ENCODE measurements at places on chromosomes 3 and 15. TPM values are rescaled to one million over a fixed set of nuclear protein-coding genes. Genes with fewer than 3 reads are reported as not detected.

DNA sequence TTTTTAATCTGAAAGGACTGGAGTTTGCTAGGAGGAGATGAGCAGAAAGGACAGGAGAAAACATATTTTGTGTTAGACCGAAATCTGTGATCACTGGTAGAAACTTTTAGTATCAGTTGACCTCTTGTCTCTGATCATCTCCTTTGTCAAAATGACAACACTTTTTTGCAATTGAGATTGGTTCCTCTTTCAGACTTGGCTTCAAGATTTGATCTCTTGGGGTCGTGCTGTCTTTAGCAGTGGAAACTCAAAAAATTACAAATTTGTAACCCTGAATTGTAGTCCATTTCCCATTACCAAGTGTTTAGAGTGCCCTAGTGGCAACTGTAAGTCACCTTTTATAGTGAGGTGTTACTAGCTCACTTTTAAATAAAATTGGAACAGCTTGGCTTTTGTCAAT lies 107.4 kb downstream of the KLHL25 start:
- no peak for DNase-seq
- no peaks in the 10 kb centered on the region for H3K27me3 ChIP-seq
- H3K4me1 ChIP-seq: peaks cover 22% of the 10 kb centered on the region
- H3K36me3 ChIP-seq: peaks cover 89% of the 10 kb centered on the region

GRCh38 chr15:43749690-43750345 lies 3.6 kb downstream of the PDIA3 start:
- H3K4me1 ChIP-seq: no peaks in the 10 kb centered on the region
- no peak for DNase-seq
- H3K36me3 ChIP-seq: peaks cover 50% of the 10 kb centered on the region

DNA sequence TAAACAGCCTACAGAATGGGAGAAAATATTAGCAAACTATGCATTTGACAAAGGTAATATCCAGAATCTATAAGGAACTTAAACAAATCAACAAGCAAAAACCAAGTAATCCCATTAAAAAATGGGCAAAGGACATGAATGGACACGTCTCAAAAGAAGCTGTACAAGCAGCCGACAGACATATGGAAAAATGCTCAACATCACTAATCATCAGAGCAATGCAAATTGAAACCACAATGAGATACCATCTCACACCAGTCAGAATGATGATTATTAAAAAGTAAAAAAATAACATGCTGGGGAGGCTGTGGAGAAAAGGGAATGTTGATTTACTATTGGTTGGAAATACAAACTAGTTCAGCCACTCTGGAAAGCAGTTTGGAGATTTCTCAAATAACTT lies 30.7 kb upstream of the PPM1L start:
- H3K27ac ChIP-seq: no peak overlapping the region
- no peak for DNase-seq
- H3K27me3 ChIP-seq: peaks cover 9% of the 10 kb centered on the region
- no peak overlapping the region for H3K4me3 ChIP-seq

DNA sequence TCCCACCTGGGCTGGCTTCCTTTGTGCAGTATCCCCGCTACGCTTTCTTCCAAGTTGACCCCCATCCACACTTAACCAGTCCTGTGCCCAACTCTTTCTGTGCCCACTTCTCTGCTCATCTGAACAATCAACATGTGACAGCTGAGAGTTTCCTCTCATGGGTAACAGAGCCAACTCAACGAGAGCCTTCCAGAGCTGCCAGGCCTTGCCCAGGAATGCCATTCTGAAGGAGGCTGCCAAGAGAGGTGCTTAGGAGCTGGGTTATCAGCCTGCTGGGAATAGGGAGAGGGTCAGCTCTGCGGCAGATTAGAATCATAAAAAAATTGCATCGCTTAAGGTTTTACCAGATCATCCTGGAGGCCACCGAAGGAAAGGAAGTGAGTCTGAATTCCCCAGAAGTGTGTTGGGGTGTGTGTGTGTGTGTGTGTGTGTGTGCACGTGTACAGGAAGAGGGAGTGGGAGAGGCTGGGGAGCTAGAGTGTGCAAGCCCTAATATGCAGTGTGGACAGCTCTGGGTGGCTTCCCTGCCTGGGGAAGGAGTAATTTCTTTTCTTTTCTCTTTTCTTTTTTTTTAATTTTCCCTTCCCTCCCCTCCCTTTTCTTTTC lies 66.7 kb downstream of the ITGA11 start:
- no peaks in the 10 kb centered on the region for H3K36me3 ChIP-seq
- DNase-seq: no peak
- H3K27ac ChIP-seq: no peak overlapping the region
- no peaks in the 10 kb centered on the region for H3K4me1 ChIP-seq
- H3K27me3 ChIP-seq: no peaks in the 10 kb centered on the region

- peak; percentile 41 for DNase-seq
- no peaks in the 10 kb centered on the region for H3K4me1 ChIP-seq
- no peak overlapping the region for H3K27ac ChIP-seq
- no peaks in the 10 kb centered on the region for H3K27me3 ChIP-seq
- H3K36me3 ChIP-seq: peaks cover 28% of the 10 kb centered on the region
Observed at GRCh38 chr3:126442856-126443242, 32.8 kb downstream of the ZXDC start.

- H3K27me3 ChIP-seq: no peaks in the 10 kb centered on the region
- no peaks in the 10 kb centered on the region for H3K36me3 ChIP-seq
- DNase-seq: no peak
- H3K4me1 ChIP-seq: peaks cover 2% of the 10 kb centered on the region
- no peak overlapping the region for H3K4me3 ChIP-seq
Observed at GRCh38 chr3:65503776-65504175, 534.9 kb downstream of the MAGI1 start.

- H3K27ac ChIP-seq: no peak overlapping the region
- H3K36me3 ChIP-seq: no peaks in the 10 kb centered on the region
- peaks cover 4% of the 10 kb centered on the region for H3K4me1 ChIP-seq
- no peaks in the 10 kb centered on the region for H3K27me3 ChIP-seq
- no peak for DNase-seq
Observed at GRCh38 chr15:71106802-71107500, 8.3 kb upstream of the THSD4 start.

DNA sequence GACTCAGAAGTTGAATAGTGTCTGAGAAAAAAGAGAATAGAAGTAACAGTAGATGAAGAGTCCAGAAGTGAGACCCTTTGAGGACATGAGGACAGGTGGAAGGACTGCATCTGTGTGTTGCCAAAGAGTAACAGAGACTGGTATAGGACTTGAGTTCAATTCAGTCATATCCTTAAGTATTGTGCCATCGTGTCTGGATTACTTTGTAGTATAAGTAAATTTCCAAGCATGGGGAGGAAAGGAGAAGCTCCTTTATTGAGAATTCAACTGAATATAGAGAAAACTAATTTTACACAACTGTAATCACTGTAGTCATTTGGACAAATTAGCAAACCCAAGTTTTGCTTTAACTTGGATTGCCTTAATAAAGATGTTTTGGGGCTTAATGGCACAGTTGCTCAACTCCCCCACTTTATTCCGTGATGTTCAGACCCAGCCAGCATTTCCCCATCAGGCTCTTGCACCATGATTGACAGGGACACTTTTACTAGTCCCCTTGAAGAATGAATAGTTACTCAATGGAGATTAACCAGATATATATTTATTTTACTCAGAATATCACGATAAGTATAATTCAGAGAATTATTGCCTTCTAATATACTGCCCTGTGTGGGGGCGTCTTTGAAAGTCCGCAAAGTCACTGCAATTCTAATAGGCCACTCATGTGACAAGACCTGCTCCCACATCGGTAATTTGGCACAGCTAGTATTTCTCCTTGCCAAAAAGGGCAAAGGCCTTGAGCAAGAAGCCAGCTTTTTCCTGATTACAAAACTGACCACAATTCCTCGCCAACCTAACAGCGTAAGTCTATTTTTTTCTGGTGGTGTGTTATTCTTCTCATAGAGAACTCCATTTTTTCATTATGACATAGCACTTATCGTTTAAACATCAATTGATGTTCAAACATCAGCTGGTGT lies 61.3 kb downstream of the PPARG start:
- no peak overlapping the region for H3K27ac ChIP-seq
- H3K4me1 ChIP-seq: no peaks in the 10 kb centered on the region
- no peak for DNase-seq
- no peaks in the 10 kb centered on the region for H3K36me3 ChIP-seq
- H3K27me3 ChIP-seq: peaks cover 14% of the 10 kb centered on the region

DNA sequence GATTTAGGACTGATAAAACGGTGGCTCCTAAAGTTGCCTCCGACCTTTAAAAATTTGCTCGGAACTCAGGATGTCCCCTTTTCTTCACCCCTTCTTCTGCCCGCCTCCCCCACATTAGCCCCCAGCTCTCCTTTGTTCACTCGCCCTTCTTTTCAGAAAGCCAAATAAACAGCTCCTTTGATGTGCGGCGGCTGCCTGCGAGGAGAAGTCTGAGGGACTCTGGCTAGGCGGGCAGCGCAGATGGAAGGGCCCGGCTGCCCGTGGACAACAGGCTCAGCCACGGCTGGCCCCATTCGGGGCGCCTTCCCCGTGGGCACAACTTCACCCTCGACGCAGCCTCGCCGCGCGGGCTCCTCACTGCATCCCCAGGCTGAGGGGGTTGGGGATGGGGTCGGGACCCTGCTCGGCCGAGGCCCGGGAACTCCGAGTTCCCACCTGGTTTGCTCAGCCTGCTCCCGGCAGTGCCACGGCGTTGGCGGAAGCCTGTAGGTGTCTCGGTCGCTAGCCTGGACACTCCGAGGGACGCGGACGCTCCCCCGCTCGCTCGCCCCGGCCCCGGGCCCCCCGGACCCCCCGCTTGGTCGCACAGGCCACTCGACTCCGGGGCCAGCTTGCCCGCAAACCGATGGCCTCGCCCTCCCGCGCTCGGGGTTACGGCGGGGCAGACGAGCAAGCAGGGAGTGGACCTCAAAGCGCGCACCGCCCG lies 897 bp upstream of the TLE3 start:
- H3K4me3 ChIP-seq: peak overlapping the region; percentile 81
- H3K36me3 ChIP-seq: peaks cover 6% of the 10 kb centered on the region
- H3K27me3 ChIP-seq: peaks cover 13% of the 10 kb centered on the region
- peak overlapping the region; percentile 96 for H3K27ac ChIP-seq
- H3K4me1 ChIP-seq: peaks cover 7% of the 10 kb centered on the region

GRCh38 chr3:119524931-119525662 lies 26.8 kb downstream of the TIMMDC1 start:
- H3K36me3 ChIP-seq: peaks cover 41% of the 10 kb centered on the region
- H3K4me1 ChIP-seq: no peaks in the 10 kb centered on the region
- no peaks in the 10 kb centered on the region for H3K27me3 ChIP-seq
- H3K27ac ChIP-seq: no peak overlapping the region

DNA sequence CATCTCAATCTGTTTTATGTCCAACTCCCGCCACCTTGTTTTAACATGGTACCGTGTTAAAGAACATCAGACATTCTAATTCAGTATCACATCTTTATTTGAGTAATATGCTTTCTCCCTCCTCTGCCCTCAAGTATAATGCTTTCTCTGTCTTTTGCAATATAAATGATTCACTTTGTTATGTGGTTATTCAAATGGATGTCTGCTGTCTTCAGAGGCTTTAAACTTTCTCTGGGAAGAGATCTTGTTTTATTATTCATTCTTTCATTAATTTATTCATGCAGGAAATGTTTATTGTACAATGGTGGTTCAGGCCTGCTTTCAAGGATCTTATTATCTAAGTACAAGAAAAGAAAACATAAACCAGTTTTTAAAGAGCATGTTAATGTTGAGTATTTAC lies 57.1 kb downstream of the RAP2B start:
- H3K27me3 ChIP-seq: no peaks in the 10 kb centered on the region
- H3K4me3 ChIP-seq: no peak overlapping the region
- no peak for DNase-seq
- H3K36me3 ChIP-seq: no peaks in the 10 kb centered on the region
- H3K4me1 ChIP-seq: no peaks in the 10 kb centered on the region

- H3K27ac ChIP-seq: no peak overlapping the region
- H3K27me3 ChIP-seq: peaks cover 65% of the 10 kb centered on the region
- DNase-seq: no peak
- H3K36me3 ChIP-seq: no peaks in the 10 kb centered on the region
- H3K4me3 ChIP-seq: no peak overlapping the region
Observed at GRCh38 chr15:59439576-59439975, 1.6 kb downstream of the FAM81A start.

DNA sequence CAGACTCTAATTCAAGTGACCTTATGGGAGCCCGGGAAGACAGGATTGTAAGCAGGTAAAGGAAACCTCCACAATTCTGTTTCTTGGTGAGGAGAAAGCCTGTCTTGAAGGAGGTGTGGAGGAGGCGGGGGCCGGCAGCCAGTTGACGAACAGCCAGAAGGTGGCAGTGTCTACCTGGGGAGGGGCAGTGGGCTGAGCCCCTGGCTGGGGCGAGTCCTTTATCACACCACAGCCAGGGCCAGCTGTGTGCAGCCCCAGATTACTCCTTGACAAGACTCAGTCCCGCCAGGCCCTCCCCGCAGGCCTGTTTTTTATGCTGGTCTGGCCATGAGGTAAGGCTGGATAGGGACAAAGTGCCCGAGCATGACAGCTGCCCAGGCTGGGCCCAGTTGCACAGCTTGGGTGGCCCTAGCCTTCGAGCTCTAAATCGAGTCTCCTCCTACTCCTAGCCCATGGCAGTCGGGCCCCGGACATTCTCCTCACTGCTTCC lies 40.9 kb upstream of the IDH2 start:
- no peak overlapping the region for H3K4me3 ChIP-seq
- no peaks in the 10 kb centered on the region for H3K27me3 ChIP-seq
- H3K36me3 ChIP-seq: no peaks in the 10 kb centered on the region
- no peaks in the 10 kb centered on the region for H3K4me1 ChIP-seq
- peak overlapping the region; percentile 68 for H3K27ac ChIP-seq

- no peak overlapping the region for H3K27ac ChIP-seq
- no peaks in the 10 kb centered on the region for H3K27me3 ChIP-seq
- DNase-seq: no peak
- no peaks in the 10 kb centered on the region for H3K36me3 ChIP-seq
- H3K4me3 ChIP-seq: no peak overlapping the region
- no peaks in the 10 kb centered on the region for H3K4me1 ChIP-seq
Observed at GRCh38 chr3:112763258-112763657, 83.4 kb downstream of the CD200R1L start.

DNA sequence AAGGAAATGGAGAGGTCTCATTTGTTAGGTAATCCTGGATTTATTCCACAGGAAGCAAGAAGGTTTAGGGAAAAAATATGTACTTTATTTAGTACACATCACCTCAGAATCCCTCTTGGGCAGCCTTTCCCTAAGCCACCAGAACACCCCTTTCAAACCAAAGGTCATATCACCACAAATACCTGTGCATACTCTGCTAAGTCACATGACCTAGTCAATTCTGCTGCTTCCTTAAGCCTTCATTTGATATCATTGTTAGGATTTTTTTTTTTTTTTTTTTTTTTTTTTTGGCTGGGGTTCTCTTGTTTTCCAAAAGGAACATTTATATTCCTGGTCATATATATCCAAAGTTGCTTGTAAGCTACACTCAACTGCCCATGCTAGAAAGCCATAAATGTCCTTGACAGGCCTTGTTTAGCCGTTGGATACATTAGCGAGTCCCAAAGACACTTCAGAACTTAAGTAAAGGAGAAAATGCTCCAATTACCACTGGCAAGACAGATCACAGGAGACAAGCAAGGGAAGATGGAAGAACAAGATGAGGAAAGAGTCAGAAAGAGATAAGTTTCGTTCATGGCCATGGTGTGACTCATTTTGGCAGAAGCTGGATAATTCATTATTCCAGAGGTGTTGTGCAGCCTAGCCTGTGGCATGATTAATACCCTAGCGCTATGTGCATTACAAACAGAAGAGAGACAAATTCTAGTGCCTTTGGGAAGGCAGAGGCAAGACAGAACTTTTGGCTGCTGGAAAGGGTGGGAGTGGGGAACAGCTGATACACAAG lies 155.6 kb upstream of the SLC2A2 start:
- no peak overlapping the region for H3K27ac ChIP-seq
- H3K4me1 ChIP-seq: peaks cover 8% of the 10 kb centered on the region
- H3K27me3 ChIP-seq: no peaks in the 10 kb centered on the region

- H3K4me3 ChIP-seq: peak overlapping the region; percentile 99
- DNase-seq: no peak
- peaks cover 43% of the 10 kb centered on the region for H3K36me3 ChIP-seq
Observed at GRCh38 chr3:128052595-128053351, 536 bp downstream of the SEC61A1 start.

ATOSA gene
- 48.8 TPM for total RNA-seq

TMPRSS7 gene
- not detected for total RNA-seq

DTWD1 gene
- total RNA-seq: 40.4 TPM

HAPLN3 gene
- 7.1 TPM for total RNA-seq

TMCO5A gene
- not detected for total RNA-seq

LSAMP gene
- total RNA-seq: 6.4 TPM
